CD4-positive, alpha-beta T cell (primary cell): ENCODE measurements at places on chromosomes 11 and 22.

GRCh38 chr11:109112261-109112660 lies 309.7 kb upstream of the C11orf87 start:
- DNase-seq: no peak

DNA sequence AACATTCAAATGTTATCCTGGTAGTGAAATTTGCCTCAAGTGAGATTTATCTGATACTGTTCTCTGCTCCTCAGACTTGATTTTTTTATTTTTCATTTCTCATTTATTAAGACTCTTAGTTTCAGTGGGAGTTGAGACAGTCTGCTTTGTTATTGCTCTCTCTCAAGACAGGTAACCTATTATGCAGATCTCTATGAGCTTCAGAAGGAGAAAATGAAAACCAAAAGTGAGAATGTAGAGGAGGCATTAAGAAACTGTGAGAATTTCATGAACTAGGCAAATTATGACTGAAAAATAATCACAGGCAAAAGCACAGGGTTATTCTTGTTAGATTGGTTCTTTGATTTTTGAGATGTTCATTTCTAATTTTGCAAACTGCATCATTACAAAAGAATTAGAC lies 290.0 kb upstream of the CHORDC1 start:
- no peak for DNase-seq

GRCh38 chr22:46976598-46976997 lies 214.1 kb downstream of the TBC1D22A start:
- no peak for DNase-seq

GRCh38 chr11:111793863-111794262 lies 27.7 kb upstream of the PPP2R1B start:
- DNase-seq: no peak

- no peak for DNase-seq
Observed at GRCh38 chr11:75032550-75032935, 43.8 kb downstream of the NEU3 start.

GRCh38 chr11:134801570-134801969 lies 389.5 kb upstream of the B3GAT1 start:
- no peak for DNase-seq

GRCh38 chr11:76247091-76247490 lies 40.8 kb upstream of the WNT11 start:
- DNase-seq: no peak

DNA sequence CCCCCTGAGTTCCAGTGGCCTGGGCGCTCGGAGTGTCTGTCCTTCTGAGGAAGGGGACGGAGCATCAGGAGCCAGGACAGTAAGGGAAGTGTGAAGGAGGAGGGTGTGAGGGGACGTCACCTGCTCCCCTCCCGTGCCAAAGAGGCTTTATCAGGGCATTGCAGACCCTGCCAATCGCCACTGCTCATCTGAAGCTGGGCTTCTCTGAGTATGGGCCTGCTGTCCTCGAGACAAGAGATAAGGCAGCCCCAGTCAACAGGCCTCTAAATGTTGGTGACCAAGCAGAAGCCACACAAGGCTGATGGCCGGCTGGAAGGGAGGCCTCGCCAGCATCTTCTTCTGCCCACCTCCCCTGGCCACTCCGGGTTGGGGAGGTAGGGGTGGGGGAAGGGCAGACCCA lies 29.8 kb downstream of the LIF start:
- DNase-seq: no peak

DNA sequence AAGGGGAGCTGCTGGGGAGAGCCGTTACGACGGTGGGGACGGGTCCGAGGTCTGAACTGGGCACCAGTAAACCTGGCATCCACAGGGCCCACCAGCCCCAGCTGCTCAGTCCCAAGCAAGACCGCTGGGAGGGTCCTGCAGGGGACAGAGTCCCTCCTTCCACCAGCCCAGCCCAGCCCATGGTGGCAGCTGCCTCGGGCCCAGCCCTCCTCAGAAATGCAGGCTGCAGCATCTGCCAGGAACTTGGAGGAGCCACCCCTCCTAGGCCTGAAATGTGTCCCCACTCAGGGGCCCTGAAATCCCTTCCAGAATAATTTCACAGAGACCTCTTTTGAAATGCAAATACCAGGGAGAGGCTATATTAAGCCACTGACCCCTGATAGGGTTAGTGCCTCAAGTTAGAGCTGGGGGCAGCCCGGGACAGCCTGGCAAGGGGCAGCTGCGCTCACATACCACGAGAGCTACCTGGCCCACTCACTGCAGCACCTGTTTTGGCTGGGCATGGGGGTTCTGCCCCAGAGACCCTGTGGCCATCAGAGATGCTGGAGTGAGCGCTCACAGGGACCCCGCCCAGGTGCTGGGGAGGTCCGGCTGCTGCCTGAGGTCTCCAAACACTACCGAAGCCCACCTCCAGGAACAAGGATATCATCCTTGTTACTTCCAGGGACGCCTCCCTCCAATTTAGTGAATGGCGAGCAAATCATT lies 53.1 kb downstream of the CELSR1 start:
- DNase-seq: no peak

DNA sequence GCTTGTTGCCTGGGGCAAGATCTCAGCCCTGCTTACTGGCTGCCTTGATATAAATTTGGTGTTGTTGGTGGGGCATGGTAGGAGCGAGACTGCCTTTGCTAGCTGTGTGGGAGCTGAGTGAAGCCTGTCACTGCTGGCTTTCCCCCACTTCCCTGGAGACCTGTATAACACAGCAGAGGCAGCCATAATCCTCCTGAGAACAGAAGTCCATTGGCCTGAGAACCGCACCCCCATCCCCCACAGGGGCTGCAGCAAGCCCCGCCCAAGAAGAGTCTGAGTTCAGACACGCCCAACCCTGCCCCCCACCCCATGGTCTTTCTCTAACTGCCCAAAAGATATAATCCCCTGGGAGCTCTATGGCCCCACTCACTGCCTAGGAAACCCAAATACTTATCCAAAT lies 39.2 kb upstream of the ARHGAP42 start:
- DNase-seq: no peak

DNA sequence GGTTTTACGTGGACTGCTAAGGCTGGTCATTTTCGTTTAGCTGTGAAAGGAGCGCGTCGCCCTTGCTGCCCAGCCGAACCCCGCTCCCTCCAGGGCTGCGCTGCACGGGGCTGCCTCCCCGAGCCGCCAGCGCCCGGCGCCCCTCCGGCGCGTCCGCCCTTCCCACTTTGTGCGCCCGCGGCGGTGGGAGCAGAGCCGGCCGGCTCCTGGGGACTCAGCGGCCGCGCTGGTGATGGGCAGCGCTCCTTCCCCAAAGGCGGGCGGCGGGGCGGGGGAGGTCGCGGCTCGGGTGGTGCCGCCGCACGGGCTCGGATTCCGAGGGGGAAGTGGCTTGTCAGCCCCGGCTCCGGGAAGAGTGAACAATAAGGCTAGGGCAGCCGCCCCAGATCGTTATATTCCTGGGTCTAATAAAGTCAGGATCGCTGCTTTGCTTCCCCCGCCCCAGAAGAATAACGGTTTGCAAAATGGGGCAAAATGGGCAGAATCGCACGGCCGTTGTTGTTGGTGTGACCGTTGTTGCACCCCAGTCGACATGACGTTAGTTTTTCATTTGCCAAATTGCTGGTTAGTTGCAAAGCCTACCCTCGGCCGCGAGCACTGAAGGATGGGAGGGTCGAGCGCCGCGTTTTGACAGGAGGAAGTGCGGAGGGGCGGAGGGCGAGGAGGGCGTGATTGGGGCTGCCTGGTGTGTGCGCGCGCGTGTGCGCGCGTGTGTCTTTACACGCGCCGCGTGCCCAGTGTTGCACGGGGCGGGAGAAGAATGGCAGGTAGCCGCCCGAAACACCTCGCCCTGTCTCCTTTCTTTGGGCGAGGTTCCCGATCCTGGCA lies 745 bp downstream of the NCAM1 start:
- no peak for DNase-seq

GRCh38 chr11:13874597-13874996 lies 87.9 kb upstream of the SPON1 start:
- DNase-seq: no peak

GRCh38 chr22:50025993-50026392 lies 13.4 kb upstream of the IL17REL start:
- DNase-seq: no peak

GRCh38 chr11:35814081-35814695 lies 129.7 kb upstream of the LDLRAD3 start:
- DNase-seq: no peak

- DNase-seq: no peak
Observed at GRCh38 chr11:128575174-128575960, 12.0 kb downstream of the ETS1 start.

DNA sequence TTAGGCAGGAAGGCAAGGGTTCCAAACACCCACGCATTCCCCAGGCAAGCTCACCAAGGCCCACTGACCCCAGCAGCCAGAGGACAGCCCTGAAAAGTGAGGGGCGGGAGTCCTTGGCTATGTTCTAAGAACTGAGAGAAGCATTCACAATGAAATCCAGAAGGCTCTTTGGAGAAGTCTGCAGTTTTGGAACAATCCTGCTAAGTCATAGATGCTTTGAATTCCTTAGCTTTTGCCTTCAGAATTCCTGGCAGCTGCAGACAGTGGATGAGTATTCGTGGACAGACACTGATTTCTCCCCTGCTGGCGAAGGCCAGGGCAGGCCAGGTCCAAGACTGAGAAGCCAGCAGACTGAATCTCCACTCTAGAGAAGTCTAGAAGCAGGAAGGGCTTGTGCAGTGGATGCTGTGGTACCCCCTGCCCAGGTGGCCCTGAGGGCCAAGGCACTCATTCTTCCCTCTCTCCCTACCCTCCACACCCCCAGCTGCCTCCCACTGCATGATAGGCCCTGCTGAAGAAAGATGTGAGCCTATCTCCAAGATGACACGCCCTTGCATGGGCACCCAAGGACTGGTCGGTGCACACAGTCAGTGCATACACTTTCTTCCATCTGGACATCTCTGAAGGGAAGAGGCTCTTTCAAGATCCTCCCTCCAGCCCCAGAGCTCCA lies 133.2 kb upstream of the TEAD1 start:
- no peak for DNase-seq

DNA sequence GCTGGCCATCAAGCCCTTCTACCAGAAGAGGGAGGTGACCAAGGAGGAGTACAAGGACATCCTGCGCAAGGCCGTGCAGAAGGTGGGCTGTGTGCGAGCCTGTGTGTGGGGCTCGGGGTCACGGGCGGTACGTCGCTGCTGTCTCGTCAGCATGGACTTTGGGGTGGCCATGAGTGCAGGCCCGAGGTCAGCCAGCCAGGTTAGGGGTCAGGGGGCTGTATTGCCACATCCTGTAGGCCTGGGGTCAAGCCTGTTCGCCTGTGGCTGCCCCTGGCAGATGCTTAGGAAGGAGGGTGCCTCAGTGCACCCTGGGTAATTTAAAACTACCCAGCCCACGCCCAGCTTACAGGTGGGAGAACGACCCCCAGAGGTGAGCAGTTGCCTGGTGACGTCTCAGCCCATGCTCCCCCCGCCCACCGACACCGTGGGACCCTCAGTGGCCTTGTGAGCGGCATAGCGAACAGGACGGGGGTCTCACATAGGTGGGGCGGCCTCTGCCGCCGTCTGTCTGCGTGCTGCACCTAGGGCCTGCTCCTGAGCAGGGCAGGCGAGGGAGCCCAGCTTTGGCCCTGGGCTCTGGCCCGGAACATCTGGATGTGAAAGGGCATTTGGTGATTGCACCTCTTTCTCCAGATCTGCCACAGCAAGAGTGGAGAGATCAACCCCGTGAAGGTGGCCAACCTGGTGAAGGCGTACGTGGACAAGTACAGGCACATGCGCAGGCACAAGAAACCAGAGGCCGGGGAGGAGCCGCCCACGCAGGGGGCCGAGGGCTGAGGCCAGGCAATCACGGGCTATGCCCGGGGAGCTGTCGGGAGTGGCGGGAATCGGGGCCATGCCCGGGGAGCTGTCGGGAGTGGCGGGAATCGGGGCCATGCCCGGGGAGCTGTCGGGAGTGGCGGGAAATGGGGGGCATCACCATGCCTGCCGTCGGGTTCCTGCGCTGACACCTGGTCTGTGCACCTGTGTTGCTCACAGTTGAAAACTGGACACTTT lies 4.5 kb downstream of the IRF7 start:
- DNase-seq: no peak

- no peak for DNase-seq
Observed at GRCh38 chr11:108897071-108897481, 232.2 kb downstream of the DDX10 start.

DNA sequence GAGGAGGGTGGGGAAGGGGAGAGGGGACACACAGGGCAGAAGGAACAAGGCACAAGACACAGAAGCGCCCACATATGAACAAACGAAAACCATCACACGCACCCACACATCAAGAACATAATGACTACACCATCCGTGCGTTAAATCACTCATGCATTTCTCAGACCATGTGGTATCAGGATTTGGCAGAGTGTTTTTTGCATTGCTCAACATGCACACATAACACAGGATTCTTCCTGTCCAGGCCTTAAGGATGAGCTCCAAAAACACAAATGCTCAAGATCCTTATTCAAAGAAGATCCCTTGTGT lies 309.5 kb downstream of the CADM1 start:
- no peak for DNase-seq

GRCh38 chr11:68127714-68128681 lies 6.8 kb upstream of the CHKA start:
- DNase-seq: no peak
